ENCODE measurements at places on chromosomes 11 and 22.

DNA sequence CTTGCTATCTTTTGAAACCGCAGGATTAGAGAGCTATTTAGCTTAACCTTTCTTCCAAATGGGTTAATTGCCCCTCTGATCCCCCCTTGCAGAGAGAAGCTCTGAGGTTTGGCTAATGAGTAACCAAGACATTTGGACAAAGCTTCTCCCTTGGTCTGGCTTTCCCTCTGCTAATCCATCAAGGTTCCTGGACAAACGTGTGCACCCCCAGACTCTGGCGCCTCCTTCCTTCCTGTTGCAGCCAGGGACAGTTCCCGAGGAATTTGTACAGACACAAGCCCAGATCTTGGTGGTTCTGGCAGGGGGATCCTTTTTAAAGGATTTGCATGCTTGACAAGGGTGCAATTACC lies 1.6 kb downstream of the KIAA1671 start:
- DNase-seq = no peak

DNA sequence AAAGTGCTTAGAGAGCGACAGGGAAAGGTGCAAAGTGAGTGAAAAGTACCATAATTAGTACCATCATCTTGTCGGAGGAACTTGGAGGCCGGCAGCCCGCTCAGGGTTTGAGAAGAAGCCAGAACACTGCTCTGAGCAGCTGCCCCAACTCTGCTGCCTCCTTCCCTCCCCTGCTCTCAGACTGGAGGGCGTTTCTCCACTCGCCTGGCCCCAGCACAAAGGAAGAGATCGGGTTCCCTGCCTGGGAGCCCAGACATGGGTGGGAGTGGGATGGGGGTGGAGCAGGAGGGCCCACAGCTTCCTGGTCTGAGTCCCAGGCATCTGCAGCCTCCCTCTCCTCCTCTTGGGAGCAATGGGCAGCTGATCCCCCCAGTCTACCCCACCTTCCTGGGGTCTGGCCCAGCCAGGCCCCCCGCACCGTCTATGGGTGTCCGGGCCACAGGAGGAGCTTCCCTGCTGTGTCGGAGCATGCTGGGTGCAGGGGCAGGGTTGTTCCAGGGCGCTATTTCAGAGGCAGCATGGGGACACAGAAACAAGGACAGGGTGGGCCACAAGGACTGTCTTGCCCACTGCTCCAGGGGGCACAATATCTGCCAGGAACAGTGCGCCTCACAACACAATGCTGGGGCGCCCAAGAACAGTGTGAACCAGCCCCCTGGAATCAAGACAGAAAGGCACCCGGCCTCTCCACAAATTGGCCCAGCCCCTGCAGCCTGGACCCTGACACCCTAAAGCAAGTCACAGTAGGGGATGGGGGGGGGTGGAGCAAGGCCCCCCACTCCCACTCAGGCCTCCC lies 4.8 kb downstream of the LIF start:
- no peak for DNase-seq

DNA sequence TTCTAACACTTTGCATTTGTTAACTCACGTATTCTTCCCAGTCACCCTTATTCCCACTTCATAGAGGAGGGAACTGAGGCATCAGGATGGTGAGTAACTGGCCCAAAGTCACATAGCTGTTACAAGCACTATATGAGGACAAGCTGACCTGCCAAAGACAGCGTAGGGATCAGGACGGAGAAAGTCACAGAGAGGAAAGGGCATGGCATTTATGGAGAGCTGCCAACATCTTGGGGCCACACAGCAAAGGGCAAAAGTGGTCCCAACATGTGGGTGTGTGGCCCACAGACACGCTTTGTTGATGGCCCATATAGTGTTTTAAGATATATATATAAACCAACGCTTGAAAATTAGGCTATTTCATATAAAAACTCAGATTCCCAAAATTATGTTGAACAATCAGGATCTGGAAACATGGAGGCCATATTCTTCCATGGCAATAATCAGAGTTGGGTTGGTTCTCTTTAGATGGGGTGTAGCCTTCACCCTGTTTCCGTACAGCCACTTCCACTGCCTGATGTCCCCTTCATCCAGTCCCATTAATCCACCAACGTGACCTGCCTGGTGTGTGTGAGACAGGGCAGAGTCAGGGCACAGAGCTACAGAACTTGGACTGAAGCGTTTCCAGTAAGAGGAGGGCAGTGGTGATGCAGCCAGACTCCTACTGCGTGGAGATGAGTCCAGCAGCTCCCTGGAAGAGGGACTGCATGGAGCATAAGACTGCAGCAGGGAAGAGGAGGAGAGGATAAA lies 39.9 kb upstream of the CD5 start:
- no peak for DNase-seq

DNA sequence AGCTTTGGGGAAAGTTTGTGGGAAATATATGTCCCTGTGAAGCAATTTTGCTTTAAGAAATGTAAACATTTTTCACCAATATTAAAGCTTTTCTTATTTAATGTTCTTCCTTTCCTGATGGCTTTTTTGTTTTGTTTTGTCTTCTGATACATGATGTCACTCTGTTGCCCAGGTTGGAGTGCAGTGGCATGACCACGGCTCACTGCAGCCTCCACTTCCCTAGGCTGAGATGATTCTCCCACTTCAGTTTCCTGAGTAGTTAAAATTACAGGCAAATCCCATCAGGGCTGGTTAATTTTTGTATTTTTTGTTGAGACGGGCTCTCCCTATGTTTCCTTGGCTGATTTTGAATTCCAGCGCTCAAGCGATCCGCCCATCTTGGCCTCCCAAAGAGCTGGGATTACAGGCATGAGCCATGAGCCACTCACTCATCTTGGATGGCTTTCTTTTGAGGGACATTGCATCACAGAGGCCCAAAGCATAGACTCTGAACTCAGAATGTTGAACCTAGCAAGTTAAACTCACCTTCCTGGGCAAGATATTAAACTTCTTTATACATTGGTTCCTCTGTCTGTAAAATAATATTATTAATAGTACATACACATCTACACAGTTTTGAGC lies 651 bp upstream of the CARD16 start:
- DNase-seq = no peak

GRCh38 chr11:34331736-34332135 lies 26.1 kb downstream of the ABTB2 start:
- DNase-seq = no peak
